ENCODE measurements at places on chromosomes 4 and X.

DNA sequence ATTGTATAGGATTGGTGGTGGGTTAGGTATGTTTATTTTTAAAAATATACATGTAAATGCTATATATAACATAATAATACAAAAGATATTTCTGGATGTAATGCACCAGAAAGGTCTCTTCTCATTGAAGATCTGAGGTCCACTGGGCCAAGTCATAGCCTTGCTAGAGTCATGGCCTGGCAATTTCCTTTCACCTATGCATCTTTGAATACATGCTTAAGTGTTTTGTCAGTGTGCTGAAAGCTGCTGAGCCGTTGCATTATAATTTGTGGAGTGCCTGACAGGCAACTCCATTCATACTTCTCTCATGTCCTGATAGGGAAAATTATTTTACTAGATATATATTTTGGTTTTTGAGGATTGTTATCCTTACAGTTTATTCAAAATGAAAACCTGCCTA lies 410.2 kb upstream of the CT83 start:
- DNase-seq = no peak

DNA sequence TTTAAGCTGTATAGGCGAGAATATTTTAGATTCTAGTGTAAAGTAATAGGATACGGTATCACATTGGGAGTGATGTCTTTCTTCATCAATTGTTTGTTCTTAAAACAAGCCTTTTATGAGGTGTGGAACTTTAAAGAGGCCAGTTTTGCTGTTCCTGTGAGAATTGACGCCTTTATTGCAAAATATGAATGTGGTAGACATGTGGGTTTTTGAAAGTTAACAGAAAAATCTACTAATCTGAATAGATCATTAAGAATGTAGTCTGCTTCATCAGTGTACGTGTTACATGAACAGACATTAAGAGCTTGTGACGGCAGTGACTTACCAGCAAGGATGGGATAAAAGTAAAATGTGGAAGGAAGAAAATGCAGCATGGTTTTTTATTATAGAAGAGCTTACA lies 63.8 kb downstream of the STOX2 start:
- no peak for DNase-seq

- no peak for DNase-seq
Measured at GRCh38 chr4:17688011-17688441, 73.6 kb downstream of the MED28 start.

DNA sequence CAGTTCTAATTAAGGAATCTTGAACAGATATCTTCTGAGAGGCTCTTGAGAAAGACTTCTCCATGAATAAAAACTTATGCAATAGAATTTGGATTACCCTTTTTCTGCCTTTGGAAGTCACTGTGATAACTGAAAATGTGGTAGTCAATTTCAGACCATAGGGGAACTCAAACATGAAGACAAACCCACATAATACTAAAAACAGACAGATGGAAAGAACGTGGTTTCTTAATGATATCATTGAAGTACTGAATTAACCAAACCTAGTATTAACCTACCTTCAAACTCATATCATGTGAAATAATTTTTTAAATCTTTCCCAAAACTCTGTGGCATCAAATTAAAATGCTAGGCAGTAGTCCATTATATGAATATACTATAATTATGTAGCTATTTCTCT lies 153.5 kb downstream of the CAMK2D start:
- DNase-seq = no peak

DNA sequence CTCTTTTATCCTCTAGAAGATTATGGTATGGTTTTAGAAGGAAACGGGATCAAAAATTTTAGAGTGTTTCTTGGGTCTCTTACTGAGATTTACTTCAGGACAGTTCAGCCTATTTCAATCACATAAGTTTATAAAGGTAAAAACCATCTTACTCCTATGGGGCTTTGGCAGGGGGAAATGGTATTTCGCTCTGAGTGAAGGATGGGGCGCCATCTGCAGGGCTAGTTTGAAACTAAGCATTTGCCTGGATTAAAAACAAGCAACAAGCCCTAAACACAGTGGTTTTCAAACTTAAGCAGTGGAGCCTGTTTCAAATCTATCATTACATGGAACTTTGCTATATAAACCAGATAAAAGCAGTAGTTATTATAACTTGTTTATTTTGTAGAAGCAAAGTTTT lies 361.5 kb upstream of the FMR1 start:
- DNase-seq = no peak

- DNase-seq = no peak
Measured at GRCh38 chr4:54192811-54193210, 36.3 kb upstream of the PDGFRA start.

DNA sequence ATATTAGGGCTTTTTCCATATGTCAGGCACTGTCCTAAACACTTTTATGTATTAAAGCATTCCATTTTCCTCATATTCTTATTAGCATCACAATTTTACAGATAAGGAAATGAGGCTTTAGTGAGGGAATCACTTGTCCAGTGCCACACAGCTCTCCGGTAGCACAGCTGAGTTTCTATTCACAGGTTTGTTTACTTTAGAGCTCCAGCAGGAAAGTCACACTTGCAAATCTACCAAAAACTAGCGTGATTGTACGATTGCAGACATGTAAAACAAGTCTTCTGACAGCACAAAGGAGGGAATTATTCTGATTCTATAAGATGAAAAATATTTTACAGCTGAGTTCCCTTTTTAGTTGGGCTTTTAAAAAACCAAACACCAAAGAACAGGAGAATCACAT lies 472.1 kb downstream of the TMA16 start:
- DNase-seq = no peak

DNA sequence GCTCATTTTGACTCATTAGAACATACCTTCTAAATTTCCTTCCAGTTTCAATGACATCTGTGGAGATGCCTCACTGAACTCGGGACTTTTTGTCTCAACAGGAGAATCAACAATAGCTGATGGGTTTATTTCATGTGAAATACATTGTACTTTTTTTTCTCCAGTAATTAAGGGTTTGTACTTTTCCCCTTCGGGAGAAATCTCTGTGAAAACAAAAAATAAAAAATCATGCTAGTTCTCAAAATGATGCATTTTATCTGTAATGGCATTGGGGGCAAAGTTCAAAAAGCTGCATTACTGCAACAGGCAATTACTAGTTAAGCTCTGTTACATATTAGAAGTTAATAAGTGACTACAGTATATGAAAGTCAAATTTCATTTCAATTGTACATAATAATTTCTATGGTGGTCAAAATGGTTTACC lies 167.3 kb upstream of the SH3RF1 start:
- no peak for DNase-seq

GRCh38 chr4:52244103-52244775 lies 193.1 kb downstream of the SPATA18 start:
- no peak for DNase-seq

DNA sequence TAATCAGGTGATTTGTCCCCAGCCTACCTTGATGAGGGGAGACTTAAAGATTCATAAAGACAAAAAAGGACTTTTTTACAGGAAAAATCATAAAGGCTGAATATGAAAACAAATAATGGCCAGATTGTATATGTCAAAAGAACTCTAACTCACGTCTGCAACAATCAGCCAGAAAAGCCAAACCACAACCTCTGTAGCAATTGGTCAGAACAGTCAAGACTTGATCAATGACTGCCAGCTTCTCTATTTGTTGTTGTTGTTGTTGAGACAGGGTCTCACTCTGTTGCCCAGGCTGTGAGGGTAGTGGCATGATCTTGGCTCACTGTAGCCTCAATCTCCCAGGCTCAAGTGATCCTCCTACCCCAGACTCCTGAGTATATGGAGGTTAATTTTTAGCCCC lies 35.9 kb upstream of the PPA2 start:
- no peak for DNase-seq

DNA sequence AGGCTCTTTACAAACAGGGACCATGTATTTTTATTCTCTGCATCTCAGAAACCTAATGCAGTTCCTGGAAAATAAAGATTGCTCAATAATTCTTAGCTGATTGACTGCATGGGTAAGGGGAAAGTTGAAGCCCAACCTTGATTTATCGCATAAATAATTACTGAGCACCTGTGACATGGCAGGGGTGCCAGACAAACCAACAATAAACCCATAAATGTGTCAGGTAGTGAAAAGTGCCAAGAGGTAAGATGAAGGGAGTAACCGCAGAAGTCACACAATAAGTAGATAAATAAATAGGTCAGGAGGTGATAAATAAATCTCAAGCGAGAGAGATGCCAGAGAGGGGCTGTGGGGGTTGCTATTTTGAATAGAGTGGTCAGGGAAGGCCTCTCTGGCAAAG lies 20.1 kb upstream of the AP1S2 start:
- DNase-seq = no peak

- no peak for DNase-seq
Measured at GRCh38 chr4:119315036-119315435, 6.9 kb downstream of the FABP2 start.

- no peak for DNase-seq
Measured at GRCh38 chr4:163748449-163748848, 254.0 kb downstream of the TMA16 start.

DNA sequence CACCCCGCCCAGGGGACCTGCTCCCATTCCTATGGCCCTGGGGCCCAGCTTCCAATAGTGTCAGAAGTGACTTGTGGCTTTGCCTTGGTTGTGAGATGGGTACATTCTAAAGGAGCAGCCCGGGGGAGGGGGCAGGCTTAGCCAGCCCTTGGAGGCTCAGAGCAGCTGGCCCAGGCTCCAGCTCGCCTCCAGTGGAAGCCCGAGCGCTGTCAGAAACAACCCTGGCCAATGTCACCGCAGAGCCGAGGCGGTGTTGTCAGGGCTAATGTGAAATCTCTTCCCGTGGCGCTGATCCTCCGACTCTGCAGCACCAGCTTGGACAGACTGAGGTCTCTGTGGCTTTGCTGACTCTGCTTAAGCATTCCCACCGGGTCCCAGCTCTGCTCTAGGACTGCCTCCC lies 29.2 kb upstream of the ZNF81 start:
- DNase-seq = no peak

DNA sequence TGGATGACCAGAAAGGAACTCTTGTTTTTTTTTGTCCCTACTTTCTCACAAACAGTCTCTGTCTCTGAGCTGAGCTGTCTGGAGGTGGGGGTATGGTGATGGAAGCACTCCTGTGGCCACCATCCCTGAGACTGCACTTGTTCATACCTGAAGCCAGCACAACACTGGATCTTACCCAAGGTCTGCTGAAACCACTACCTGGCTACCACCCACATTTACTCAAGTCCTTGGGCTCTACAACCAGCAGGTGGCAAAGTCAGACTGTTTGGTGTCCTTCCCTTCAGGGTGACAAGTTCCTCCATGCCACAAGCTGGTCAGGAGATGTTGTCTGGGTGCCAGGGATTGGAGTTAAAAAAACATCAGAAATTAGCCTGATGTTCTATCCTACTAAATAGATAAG lies 89.7 kb downstream of the NEXMIF start:
- DNase-seq = no peak

- DNase-seq = no peak
Measured at GRCh38 chr4:55397126-55397436, 1.3 kb downstream of the TMEM165 start.

GRCh38 chr4:158590824-158591223 lies 69.1 kb downstream of the RXFP1 start:
- DNase-seq = no peak
